ENCODE measurements at places on chromosomes 2 and 18.
A peak's percentile ranks its signal among the peaks of the same experiment; 100 is the strongest.

GRCh38 chr2:173997269-173997668, 32.1 kb upstream of the SP3 start:
- peak; percentile 28 for DNase-seq

GRCh38 chr18:22005191-22005841, 164.1 kb upstream of the GATA6 start:
- no peak for DNase-seq

GRCh38 chr18:35158728-35159450, 81.9 kb upstream of the ZNF397 start:
- DNase-seq = peak; percentile 21

DNA sequence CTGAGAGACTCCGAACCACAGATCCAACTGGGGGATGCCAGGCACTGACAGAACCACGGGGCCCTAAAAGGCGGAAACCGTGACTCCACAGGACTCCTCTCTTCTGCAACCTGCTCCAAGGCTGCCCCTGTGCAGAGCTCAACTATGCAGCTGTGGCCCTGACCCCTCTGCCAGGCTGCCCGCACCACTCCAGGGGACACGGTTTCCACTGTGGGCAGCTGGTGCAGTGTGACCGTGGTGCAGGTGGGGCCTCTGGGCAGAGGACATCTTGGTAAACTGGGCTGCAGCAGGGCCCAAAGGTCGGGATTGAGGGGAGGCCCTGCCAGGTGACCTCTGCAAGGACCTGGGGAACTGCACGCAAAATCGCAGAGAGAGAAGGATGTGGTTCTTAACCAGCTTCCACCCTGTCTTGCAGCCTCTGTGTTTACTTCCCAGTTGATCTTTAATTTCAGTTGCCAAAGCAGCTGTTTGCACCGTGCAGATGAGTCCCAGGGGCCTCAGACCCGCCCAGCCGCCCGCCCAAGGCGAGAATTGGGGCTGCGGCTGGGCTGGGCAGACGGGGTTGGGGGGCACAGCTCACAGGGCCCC, 104.6 kb upstream of the CTDP1 start:
- DNase-seq = no peak

DNA sequence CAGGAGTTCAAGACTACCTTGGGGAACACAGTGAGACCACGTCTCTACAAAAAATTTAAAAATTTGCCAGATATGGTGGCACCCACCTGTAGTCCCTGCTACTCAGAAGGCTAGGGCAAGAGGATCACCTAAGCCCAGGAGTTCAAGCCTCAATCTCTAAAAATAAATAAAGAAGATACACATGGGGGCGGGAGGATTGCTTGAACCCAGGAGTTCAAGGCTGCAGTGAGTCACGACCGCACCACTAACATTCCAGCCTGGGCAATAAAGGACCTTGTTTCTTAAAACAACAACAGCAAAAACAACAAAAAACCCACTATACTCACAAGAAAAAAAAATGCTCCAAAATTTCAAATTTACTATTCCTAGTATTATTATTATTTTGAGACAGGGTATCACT, 10.0 kb upstream of the ICA1L start:
- no peak for DNase-seq
